Ascending aorta (tissue), 2 donors: ENCODE measurements at places on chromosomes 4 and X. TPM values are rescaled to one million over a fixed set of nuclear protein-coding genes. Genes with fewer than 3 reads are reported as not detected.

The GPR50 gene
- total RNA-seq, result not detected

- no peak overlapping the region for H3K4me3 ChIP-seq
- no peak overlapping the region for H3K27ac ChIP-seq
- no peaks in the 10 kb centered on the region for H3K36me3 ChIP-seq
These were observed 177.4 kb downstream of the SH3KBP1 start for GRCh38 chrX:19709812-19710518.

- no peaks in the 10 kb centered on the region for H3K27me3 ChIP-seq
- DNase-seq, result no peak
- H3K36me3 ChIP-seq, result no peaks in the 10 kb centered on the region
- no peak overlapping the region for H3K4me3 ChIP-seq
- H3K4me1 ChIP-seq, result no peaks in the 10 kb centered on the region
These were observed 38.5 kb upstream of the PRSS48 start for GRCh38 chr4:151238477-151238876.

- no peak overlapping the region for H3K27ac ChIP-seq
- H3K4me1 ChIP-seq, result no peaks in the 10 kb centered on the region
- no peaks in the 10 kb centered on the region for H3K27me3 ChIP-seq
- no peaks in the 10 kb centered on the region for H3K36me3 ChIP-seq
- no peak for DNase-seq
These were observed 62.4 kb downstream of the ZNF182 start for GRCh38 chrX:47941423-47941822.

The C4orf50 gene
- total RNA-seq, result not detected

DNA sequence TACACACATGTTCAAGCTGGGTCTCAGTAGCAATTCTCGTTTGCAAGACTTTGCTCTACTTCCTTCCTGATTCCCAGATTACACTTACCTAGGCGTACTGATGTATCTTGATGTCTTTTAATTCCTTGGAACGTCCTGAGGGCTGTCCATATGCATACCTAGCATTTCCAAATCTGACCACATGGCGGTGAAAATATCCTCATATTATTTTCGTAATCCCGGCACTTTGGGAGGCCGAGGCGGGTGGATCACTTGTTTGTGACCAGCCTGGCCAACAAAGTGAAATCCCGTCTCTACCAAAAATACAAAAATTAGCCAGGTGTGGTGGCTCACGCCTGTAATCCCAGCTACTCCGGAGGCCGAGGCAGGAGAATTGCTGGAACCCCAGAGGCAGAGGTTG lies 1786.3 kb upstream of the TENM3 start:
- no peak overlapping the region for H3K4me3 ChIP-seq
- no peak overlapping the region for H3K27ac ChIP-seq
- H3K27me3 ChIP-seq, result no peaks in the 10 kb centered on the region
- H3K36me3 ChIP-seq, result no peaks in the 10 kb centered on the region
- no peak for DNase-seq
- no peaks in the 10 kb centered on the region for H3K4me1 ChIP-seq

GRCh38 chrX:140733766-140734342 lies 24.3 kb downstream of the LINC00632 start:
- no peaks in the 10 kb centered on the region for H3K4me1 ChIP-seq
- DNase-seq, result no peak
- H3K27ac ChIP-seq, result no peak overlapping the region
- H3K27me3 ChIP-seq, result no peaks in the 10 kb centered on the region
- no peaks in the 10 kb centered on the region for H3K36me3 ChIP-seq

DNA sequence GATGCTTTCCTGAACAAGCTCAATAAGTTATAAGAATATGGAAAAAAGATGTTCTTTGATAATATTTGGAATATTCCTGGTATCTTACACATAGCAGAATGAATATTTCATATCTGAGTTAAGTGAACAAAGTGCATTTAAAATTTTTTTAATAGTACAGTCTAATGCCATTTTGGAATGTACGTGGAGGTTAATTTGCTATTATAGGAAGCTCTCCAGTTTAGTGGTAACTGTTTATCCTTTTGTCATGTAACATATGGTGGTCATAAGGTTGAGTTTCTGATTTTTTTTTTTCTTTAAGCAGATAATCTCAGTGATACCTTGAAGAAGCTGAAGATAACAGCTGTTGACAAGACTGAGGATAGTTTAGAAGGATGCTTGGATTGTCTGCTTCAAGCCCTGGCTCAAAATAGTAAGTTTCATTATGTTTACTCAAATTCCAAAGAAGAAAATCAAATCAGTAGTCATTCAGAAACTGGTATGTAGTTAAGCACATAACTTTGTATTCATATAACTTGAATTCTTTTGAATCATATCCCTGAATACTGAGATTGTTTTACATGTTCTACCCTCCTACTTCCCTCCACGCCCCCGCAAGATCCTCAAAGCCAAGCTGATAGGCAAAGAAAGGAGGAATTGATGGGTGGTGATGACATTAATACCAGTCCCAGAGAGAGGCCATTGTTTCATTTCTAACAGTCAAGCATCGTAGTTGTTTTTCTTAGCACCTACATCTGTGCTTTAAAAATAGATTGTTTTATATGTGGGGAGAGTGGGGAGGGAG lies 32.1 kb downstream of the RAP1GDS1 start:
- H3K27ac ChIP-seq, result no peak overlapping the region
- H3K4me1 ChIP-seq, result no peaks in the 10 kb centered on the region
- H3K27me3 ChIP-seq, result no peaks in the 10 kb centered on the region
- no peak overlapping the region for H3K4me3 ChIP-seq

- no peaks in the 10 kb centered on the region for H3K36me3 ChIP-seq
- H3K4me1 ChIP-seq, result no peaks in the 10 kb centered on the region
- H3K27me3 ChIP-seq, result no peaks in the 10 kb centered on the region
- no peak overlapping the region for H3K4me3 ChIP-seq
- H3K27ac ChIP-seq, result no peak overlapping the region
These were observed 37.1 kb upstream of the IRAK1 start for GRCh38 chrX:154056770-154057241.

GRCh38 chrX:119690921-119691716 lies 1.8 kb downstream of the SEPTIN6 start:
- peak overlapping the region; percentile 82 for H3K4me3 ChIP-seq
- DNase-seq, result no peak
- H3K4me1 ChIP-seq, result peaks cover 4% of the 10 kb centered on the region
- no peaks in the 10 kb centered on the region for H3K27me3 ChIP-seq
- H3K27ac ChIP-seq, result no peak overlapping the region
- H3K36me3 ChIP-seq, result no peaks in the 10 kb centered on the region

DNA sequence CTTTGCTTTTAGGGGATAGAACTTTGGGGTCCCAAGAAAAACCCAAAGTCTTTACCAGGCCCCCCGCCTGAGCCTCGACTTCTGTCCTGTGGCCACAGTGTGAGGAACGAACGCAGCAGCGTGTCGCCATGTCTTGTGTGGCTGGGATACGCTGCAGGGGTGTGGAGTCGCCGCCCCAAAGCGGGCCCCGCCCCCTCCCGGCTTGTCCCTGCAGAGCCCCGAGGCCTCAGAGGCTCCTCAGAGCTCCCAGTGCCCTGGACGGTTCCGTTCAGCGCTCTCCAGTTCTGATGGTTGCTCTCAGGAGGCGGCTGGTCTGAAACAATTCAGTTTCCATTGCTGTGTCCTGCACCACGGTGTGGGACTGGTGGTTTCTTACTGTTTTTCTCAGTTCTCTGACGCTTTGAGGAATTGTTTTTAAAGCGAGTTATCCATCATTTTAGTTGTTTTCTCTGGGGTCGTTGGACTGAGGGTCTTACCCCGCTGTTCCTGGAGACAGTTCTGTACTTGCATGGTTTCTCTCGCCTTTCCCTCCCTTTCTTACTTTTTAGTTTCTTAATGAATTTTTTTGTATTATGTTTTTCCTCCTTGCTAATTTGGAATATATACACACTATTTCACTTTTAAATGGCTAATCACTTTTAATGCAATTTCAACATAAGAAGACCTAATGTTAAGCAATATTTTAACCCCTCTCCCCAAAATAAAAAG lies 1.6 kb upstream of the IDUA start:
- no peak for DNase-seq
- H3K4me3 ChIP-seq, result no peak overlapping the region
- H3K27me3 ChIP-seq, result no peaks in the 10 kb centered on the region
- no peak overlapping the region for H3K27ac ChIP-seq
- H3K36me3 ChIP-seq, result peaks cover 9% of the 10 kb centered on the region

The SPIN4 gene
- 9.2 TPM for total RNA-seq

GRCh38 chr4:85772470-85772869 lies 297.5 kb downstream of the ARHGAP24 start:
- H3K4me1 ChIP-seq, result peaks cover 4% of the 10 kb centered on the region
- H3K27ac ChIP-seq, result no peak overlapping the region
- H3K27me3 ChIP-seq, result no peaks in the 10 kb centered on the region
- H3K36me3 ChIP-seq, result no peaks in the 10 kb centered on the region

GRCh38 chrX:70030301-70030767 lies 19.4 kb downstream of the AWAT2 start:
- no peaks in the 10 kb centered on the region for H3K27me3 ChIP-seq
- H3K4me3 ChIP-seq, result no peak overlapping the region
- DNase-seq, result no peak
- no peaks in the 10 kb centered on the region for H3K4me1 ChIP-seq
- H3K36me3 ChIP-seq, result no peaks in the 10 kb centered on the region

GRCh38 chr4:44842531-44842930 lies 116.2 kb upstream of the GNPDA2 start:
- no peak for DNase-seq
- no peaks in the 10 kb centered on the region for H3K27me3 ChIP-seq
- no peak overlapping the region for H3K27ac ChIP-seq
- H3K4me1 ChIP-seq, result no peaks in the 10 kb centered on the region
- no peak overlapping the region for H3K4me3 ChIP-seq
- no peaks in the 10 kb centered on the region for H3K36me3 ChIP-seq

The TMEM31 gene
- not detected for total RNA-seq

The BANK1 gene
- total RNA-seq, result not detected

DNA sequence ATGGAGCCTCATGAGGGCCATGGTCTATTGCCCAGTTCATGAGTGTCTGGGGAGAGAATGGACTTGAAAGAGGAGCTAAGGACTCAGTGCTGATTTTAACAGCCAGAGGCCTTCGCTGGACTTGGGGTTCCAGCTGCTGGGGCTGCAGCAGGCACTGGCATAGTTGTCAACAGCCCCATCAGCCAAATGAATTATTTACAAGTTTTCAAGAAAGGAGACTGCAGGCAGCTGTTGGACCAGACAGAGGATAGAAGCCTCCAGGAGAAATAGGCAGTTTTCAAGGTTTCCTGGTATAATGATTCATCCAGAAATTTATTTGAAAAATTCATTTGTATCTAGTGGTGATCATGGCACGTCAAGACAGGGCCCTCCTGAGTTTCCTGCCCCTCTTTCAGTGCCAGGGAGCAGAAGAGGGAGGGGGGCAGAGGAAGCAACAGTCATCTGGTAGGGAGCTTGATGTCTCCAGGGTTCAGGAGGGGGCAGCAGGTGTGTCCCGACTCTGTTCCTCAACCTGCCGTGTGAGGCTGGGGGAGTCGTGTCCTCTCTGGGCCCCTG lies 63.1 kb upstream of the GPR78 start:
- H3K27me3 ChIP-seq, result no peaks in the 10 kb centered on the region
- DNase-seq, result no peak
- no peaks in the 10 kb centered on the region for H3K4me1 ChIP-seq
- no peak overlapping the region for H3K4me3 ChIP-seq
- H3K36me3 ChIP-seq, result no peaks in the 10 kb centered on the region
- H3K27ac ChIP-seq, result no peak overlapping the region

The GDPD2 gene
- total RNA-seq, result not detected

The TMEM47 gene
- total RNA-seq, result 117 TPM

The C4orf51 gene
- total RNA-seq, result not detected

GRCh38 chr4:43243433-43244116 lies 351.1 kb downstream of the GRXCR1 start:
- no peaks in the 10 kb centered on the region for H3K4me1 ChIP-seq
- no peak overlapping the region for H3K4me3 ChIP-seq
- no peaks in the 10 kb centered on the region for H3K36me3 ChIP-seq
- H3K27ac ChIP-seq, result no peak overlapping the region

GRCh38 chr4:147139455-147140198 lies 194.0 kb upstream of the TTC29 start:
- no peaks in the 10 kb centered on the region for H3K36me3 ChIP-seq
- H3K4me1 ChIP-seq, result no peaks in the 10 kb centered on the region
- no peak for DNase-seq
- no peak overlapping the region for H3K27ac ChIP-seq
- no peak overlapping the region for H3K4me3 ChIP-seq
